Right renal cortex interstitium (tissue), 3 donors: ENCODE measurements at places on chromosomes 13 and 19.

DNA sequence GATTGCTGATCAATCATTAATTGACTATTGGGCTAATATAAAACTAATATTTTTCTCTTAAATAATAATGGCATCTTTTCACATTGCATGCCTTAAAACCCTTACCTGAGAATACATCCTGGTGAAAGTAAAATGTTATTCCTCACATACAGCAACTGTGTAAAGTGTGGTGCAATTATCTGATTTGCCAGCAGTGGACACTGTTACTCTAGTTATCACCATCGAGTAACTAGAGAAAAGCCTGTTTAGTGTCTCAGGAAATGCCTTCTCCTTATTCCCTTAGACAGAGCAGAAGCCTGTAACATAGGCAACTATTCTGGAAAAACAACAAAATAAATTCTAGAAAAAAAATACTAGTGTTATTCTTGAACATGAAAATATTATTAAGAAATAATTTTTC is 459.8 kb downstream of the FGF14 start:
- DNase-seq: no peak

DNA sequence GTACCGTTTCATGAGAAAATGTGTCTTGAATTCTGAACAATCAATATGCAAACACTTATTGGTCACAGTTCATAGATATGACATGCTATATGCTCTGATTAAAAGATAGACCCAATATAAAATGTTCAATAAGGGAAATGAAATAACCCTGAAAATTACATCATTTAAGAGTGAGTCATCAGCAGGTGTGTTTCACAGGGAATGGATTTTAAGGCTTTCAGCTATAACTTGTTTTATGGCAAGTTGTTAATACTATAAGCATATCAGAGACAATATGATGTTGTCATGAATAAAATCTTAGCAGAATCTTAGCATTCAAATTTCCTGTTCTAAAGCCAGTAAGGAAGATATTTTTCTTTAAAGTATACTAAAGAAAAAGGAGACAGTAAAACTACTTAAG is 483.4 kb upstream of the PCDH9 start:
- no peak for DNase-seq

GRCh38 chr13:113369189-113369588 is 5.3 kb upstream of the GRTP1 start:
- no peak for DNase-seq

DNA sequence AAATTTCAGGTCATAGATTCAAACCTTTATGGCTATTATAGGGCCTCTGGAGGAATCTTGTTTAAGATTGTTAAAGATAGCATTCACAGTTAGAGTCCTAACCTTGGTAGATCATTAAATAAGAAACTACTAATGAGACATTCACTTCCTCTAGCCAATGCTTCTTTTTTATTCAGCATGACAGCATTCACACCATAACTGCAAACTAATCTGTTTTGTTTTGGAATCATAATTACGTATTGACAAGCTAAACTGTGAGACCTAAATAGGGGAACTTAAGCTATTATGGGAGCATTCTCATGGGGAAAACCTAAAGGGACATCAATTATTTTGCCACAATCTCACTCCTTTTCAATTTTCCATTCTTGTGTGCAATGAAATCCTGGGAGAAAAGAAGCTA is 653.8 kb downstream of the PCDH9 start:
- DNase-seq: no peak

DNA sequence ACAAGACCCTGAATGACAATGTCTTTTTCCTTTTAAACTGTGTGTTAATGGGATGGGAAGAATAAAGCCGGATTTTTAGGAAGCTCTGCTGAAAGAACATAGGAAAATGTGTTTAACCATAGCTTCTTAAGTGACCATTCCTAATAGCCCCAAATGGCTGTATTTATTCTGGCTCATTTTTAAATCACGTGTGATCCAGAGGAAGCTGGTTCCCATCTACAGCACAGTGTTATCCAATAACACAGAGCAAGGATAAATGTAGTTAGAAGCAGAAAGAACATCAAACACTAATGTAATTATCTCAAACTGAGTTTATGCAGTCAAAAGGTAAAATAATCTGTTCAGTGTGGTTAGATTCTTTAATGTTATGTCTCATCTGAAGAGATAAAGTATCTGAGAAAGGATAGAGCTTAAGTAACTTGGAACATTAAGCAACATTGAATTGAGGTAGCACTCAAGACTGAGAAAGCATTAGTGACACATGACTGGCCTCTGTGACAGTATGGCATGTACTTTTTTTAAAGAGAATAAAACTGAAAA is 853.3 kb downstream of the GPC5 start:
- no peak for DNase-seq

GRCh38 chr19:42088471-42089190 is 12.7 kb downstream of the ZNF574 start:
- no peak for DNase-seq

- DNase-seq: no peak
These were observed 58.2 kb downstream of the TSHZ3 start for GRCh38 chr19:31290931-31291590.

- no peak for DNase-seq
These were observed 5.1 kb downstream of the PEX11G start for GRCh38 chr19:7483720-7484201.

DNA sequence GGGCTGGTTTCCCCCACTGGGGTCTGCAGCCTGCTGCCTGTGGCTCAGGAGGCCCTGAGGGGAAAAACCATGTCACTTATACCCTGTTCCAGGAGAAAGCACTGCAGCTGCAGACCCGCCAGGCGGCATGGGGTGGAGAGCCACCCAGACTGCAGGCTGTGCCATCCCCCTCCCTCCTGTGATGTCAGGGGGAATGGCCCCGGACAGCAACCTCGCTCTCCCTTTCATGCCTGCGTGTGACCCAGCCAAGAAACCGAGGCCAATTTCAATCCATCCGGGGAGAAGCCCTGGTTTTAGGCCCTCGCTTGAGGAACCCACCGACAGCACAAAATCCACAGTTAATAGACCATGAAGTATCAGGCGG is 37.2 kb upstream of the MATK start:
- DNase-seq: no peak

- no peak for DNase-seq
These were observed 220.1 kb upstream of the EDNRB start for GRCh38 chr13:78138756-78139155.

GRCh38 chr13:53439439-53440225 is 411.0 kb downstream of the OLFM4 start:
- no peak for DNase-seq

- DNase-seq: no peak
These were observed 30.5 kb upstream of the TPTE2 start for GRCh38 chr13:19591864-19592263.

- DNase-seq: no peak
These were observed 18.9 kb upstream of the ZSCAN5A start for GRCh38 chr19:56333506-56333905.

DNA sequence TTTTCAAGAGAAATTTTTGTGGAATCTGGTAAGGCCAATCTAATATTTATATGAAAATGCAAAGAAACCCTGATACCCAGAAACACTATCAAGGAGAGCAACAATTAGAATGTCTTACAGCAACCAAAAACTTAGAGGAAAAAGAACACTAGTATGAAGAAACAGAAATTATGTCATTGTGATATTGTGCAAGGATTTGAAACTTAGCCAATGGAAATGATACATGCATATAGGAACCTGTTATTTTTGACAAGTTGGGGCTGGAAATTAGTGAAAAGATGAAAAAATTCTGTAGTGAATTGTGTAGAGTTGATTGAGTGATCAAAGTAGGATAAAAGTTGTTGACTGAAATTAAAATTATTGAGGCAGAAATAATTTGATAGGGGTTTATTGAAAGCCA is 792.6 kb upstream of the SLITRK6 start:
- no peak for DNase-seq

DNA sequence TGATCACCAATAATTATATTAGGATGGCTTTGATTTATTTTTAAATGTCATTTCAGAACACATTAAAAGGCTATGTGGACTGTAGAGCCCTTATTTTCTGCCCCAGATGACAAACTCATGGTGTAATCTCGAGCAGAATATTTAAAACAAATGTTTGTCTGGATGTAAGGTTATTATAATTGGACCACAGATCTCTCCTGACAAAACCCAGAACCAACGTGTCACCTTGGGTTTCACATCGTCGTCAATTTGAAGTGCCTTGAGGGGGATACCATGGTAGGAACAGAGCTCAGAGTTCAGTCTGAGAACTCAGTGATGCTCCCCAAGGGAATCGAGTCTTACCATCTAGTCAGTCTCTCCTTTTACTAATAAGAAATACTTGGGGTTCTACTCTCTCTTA is 2.8 kb downstream of the SACS start:
- no peak for DNase-seq

DNA sequence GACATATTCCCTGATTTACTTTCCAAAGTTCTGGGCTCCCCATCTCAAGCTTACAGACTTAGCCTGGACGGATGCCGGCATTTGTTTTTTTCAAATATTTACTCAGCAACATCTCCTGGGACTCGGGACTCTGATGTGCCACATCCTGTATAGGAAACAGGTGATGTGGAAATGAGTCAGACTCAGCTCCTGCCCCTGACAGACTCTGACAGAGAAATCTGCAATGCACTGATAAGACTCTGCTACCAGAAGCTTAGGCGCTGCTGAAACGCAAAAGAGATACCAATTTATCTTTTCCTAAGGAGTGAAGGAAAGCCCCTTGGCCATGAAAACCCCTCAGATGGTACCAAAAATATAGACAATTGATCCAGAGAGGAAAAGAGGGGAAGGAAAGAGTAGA is 16.2 kb downstream of the LAIR2 start:
- DNase-seq: no peak

DNA sequence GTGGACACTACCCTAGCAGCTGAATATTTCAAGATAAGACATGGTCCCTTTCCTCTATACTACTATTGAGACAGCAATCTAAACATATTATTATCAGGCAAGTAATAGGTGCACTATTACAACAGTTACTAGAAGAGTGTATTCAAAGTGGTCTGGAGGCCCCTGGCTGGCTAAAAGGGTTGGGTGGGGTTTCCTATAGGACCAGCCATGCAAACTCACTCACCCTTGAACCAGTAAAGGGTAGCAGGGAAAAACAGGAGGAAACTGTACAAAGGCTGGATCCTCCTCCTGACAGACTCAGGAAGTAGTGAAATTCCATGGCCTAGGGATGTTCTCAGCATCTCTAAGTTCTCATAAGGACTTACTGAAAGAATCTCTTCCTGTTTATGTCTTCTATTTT is 7.7 kb downstream of the SMAD9 start:
- DNase-seq: no peak

DNA sequence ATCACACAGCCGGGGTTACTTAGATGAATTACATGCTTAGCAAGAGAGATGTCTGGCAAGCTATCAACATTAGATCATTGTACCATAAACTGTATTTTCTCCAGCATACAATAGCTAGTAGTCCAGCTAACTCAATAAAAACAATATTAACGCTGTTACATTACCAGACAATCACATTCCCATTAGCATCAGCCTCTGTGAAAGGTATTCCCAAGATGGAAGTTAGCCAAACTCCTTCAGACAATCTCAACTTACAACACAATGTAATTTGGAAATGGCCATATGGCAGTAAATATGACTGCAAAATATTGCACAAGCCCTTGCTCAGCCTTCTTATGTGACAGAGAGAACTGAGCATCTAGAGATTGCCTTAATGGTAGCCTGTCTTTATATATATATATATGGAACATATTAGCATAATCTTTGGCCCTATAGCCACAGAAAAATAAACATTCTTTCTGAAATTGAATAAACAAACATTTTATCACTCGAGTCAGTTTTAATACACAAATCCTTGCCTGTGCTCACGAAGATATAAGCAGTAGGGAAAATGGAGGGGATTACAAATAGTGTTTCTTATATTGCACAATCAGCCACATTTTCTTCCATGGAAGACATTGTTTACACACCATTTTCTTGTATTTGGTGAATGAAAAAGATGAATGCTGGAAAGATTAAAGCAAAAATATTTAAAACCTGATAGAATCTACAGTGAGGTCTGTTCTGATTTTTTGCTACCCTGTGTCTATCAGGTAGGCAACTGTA is 1060.5 kb downstream of the DIAPH3 start:
- DNase-seq: no peak

DNA sequence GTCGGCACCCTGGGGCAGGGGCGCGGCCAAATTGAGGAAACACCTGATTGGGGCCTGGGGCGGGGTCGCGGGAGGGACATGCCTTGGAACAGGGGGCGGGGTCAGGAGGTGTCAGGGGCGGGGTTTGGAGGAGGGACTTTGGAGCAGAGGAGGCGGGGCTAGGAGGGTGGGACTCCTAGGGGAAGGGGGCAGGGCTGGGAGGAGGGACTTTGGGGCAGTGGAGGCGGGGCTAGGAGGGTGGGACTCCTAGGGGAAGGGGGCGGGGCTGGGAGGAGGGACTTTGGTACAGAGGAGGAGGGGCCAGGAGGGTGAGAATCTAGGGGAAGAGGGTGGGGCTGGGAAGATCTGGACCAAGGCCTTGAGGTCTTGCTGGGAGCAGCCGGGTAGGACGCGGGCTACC is 21.9 kb downstream of the GRIN2D start:
- DNase-seq: no peak

GRCh38 chr19:15463861-15464371 is 428 bp downstream of the RASAL3 start:
- DNase-seq: no peak

DNA sequence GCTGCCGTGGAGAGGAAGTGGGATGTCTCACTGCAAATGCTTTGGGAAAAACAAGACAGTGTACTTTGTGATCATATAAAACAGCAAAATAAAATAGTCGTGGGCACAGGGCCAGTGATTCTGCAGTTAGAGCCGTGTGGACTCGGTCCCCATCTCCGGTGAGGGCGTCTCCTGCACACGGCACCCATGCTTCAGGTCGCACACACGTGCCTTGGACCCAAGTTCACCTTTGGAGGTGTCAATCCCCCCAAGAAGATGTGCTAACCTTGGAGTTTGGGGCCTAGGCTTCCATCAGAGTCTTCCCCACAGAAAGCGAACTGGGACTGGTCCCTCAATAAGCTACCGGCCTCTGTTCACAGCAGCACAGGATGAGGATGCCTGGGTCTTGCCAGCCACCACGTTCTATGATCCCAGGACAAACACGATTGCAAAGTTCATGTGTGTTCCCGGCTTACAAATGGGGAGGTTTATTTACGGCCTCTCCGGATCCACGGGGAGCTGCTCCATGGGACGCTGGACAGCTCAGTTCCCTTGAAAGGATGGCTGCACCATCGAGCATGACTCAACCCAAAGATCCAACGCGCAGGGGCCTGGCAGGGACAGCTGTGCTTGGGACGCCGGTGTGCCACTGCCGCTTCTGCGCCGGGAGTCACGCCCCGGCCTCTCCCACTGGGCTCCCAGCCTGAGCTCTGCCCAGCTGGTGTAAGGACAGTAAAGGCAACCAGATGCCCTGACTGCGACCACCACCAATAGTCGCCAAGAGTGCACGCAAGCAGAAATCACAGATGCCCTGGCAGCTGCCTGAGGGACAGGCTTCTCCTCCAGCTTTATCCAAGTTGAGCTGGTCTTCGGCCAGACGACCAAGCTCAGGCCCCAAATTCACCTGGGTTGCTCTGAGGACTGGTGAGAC is 8.6 kb downstream of the GAS6 start:
- DNase-seq: no peak

GRCh38 chr19:51311351-51312257 is at the start of gene IGLON5:
TSS of gene IGLON5 (plus strand) at chr19:51311644. CDS start at chr19:51311848, 204 bp downstream.
- no peak for DNase-seq

- no peak for DNase-seq
These were observed 33.9 kb upstream of the GRTP1 start for GRCh38 chr13:113397608-113398425.
